ENCODE measurements at places on chromosomes 16 and 17.

DNA sequence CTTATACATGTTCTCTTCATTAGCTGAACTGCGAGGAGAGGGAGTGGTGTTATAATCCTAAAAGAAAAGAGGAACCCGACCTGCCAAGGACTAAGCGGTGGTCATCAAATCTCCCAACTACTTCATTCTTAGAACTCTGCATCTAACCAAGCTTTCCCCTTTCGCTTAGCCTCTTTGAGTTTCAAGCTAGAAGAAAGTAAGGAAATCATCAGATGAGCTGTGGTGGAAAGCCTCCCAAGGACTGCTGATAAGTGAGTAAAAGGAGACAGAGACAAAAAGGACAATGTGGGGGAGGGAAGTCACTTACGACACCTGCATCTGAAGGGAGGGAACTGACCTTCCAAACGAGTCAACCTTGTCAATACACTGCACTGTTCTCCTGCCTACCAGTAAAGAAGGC lies 121.3 kb downstream of the TRIM37 start:
- H3K27me3 ChIP-seq, result no peaks in the 10 kb centered on the region
- no peak overlapping the region for H3K4me3 ChIP-seq
- no peak overlapping the region for H3K27ac ChIP-seq

DNA sequence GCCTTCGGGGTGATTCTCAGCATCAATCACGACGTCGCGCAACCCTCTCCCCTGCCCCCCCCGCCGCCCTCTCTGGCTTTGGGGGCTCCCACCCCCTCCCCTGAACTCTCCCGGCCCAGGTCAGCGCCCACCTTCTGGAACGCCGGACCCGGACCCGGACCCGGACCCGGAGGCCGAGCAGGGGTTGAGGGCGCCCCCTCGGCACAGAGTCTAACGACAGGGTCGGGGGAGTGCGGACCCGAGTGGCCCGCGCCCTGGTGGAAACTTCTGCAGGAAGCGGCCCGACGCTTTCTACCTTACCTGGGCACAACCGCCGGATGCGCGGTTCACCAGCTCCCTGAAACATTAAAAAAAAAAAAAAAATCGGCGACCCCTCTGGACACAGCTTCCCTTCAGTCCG lies 16.2 kb downstream of the SALL1 start:
- DNase-seq, result no peak
- H3K4me3 ChIP-seq, result no peak overlapping the region
- peak overlapping the region; percentile 16 for H3K27ac ChIP-seq
- H3K27me3 ChIP-seq, result peaks cover 33% of the 10 kb centered on the region
- peaks cover 5% of the 10 kb centered on the region for H3K36me3 ChIP-seq

- H3K27ac ChIP-seq, result no peak overlapping the region
- H3K4me1 ChIP-seq, result peaks cover 58% of the 10 kb centered on the region
- DNase-seq, result no peak
- H3K27me3 ChIP-seq, result peaks cover 21% of the 10 kb centered on the region
These were observed 511.6 kb downstream of the MAF start for GRCh38 chr16:79088971-79089370.

DNA sequence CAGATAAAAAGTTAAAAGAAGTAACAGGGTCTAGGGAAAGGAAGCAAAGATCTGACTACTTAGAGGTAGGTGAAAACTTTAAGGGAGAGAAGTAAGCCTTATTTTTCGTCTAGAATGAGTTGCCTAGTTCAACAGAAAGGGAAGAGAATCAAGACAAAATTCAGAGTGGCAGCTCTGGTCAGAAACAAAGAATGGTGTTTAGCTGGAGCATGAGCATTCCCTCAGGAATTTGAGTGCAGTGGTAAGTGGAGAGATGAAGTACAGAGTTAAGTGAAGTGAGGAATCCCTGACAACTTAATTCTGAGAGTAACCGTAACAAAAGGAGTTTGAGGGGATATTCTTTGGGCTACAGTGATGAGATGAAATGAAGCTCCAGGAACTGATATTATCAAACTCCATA lies 11.5 kb downstream of the SMG6 start:
- no peak overlapping the region for H3K27ac ChIP-seq
- no peaks in the 10 kb centered on the region for H3K27me3 ChIP-seq
- H3K4me1 ChIP-seq, result peaks cover 20% of the 10 kb centered on the region
- no peak overlapping the region for H3K4me3 ChIP-seq

DNA sequence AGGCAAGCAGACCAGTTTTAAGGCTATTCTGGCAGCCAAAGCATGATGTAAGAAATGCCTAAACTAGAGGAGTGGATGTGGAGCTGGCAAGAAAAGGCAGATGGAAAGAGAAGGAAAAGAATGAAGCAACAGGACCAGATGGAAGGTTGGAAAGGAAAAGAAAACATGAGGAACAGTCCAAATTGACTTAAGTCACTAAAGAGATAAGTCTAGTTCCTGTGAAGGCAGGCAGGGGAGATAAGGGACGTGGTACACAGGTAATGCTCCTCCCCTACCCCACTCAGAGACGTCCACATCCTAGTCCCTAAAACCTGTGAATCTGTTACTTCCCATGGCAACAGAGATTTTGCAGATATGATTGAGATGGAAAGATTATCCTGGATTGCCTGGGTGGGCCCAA lies 43.5 kb downstream of the TEX2 start:
- H3K4me1 ChIP-seq, result peaks cover 10% of the 10 kb centered on the region
- no peaks in the 10 kb centered on the region for H3K27me3 ChIP-seq
- H3K4me3 ChIP-seq, result no peak overlapping the region
- no peak for DNase-seq
- H3K27ac ChIP-seq, result no peak overlapping the region
- no peaks in the 10 kb centered on the region for H3K36me3 ChIP-seq

DNA sequence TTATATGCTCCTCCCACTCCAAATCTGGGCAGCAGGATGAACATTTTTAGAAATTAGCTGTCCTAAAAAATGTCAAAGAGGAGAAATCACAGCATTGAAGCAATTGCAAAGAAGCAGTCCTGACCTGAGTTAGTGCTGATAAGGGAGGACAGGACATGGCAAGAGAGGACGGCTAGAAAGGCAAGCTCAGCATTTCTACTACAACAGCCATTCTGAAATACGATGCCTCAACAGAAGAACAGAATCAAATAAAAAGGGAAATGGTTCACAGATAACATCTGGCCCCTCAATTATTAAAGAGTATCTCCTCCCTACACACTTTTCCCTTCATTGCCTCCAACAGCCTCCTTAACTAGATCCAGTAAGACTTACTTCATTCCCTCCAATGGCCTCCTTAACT lies 18.3 kb downstream of the VPS53 start:
- no peak overlapping the region for H3K4me3 ChIP-seq
- no peak for DNase-seq
- H3K27ac ChIP-seq, result peak overlapping the region; percentile 10
- H3K4me1 ChIP-seq, result no peaks in the 10 kb centered on the region
- peaks cover 19% of the 10 kb centered on the region for H3K36me3 ChIP-seq

DNA sequence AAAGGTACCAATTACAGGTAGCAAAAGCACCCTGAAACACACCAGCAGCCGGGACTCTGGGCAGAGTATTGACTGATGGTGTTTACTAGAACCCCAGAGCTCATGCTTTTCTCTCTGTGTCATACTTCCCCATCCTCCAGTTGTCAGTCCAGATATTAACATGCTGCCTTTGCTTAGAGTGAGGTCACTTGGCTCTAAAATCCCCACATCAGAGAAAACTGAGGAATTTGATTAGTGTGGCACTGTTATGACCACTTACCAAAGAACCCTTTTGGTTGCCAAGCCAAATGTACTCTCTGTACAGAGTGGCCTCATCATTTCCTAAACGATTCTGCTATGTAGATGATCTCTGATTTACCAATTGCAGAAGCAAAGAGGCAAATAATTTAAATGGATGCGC lies 80.4 kb downstream of the ABCC12 start:
- no peak overlapping the region for H3K27ac ChIP-seq
- H3K4me1 ChIP-seq, result no peaks in the 10 kb centered on the region
- no peaks in the 10 kb centered on the region for H3K36me3 ChIP-seq
- peaks cover 4% of the 10 kb centered on the region for H3K27me3 ChIP-seq
- DNase-seq, result no peak

DNA sequence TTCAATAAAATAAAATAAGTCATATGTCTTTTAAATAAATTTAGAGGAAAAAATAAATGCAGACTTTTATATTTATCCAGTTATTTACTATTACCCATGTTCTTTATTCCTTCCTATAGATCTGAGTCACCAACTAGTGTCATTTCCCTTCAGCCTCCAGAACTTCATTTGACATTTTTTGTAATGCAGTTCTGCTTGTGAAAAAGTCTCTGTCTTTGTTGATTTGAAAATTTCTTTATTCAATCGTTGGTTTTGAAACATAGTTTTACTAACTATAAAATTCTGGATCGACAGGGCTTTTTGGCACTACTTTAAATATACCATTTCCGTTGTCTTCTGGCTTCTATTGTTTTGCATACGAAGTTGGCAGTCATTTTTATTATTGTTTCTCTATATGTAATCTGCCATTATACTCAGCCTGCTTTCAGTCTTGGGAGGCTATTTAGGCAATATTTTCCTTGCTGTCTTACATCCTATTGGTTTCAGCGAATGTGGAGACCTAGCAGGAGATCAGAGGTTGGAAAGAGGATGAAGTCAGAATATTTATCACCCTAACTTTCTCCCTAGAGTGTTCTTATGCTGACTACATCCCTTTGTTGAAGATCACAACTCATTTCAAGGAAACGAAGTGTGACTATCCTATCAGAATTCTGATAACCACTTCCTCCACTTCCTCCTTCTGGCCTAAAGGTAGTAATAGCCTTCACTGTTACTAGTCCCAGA lies 42.0 kb upstream of the SLC6A2 start:
- H3K27me3 ChIP-seq, result no peaks in the 10 kb centered on the region
- no peaks in the 10 kb centered on the region for H3K4me1 ChIP-seq
- H3K27ac ChIP-seq, result no peak overlapping the region
- H3K36me3 ChIP-seq, result no peaks in the 10 kb centered on the region
- DNase-seq, result no peak

GRCh38 chr16:962901-963814 lies 7.6 kb downstream of the LMF1 start:
- H3K27me3 ChIP-seq, result no peaks in the 10 kb centered on the region
- peak overlapping the region; percentile 98 for H3K27ac ChIP-seq
- peaks cover 36% of the 10 kb centered on the region for H3K4me1 ChIP-seq
- H3K36me3 ChIP-seq, result peaks cover 19% of the 10 kb centered on the region
- DNase-seq, result no peak
- H3K4me3 ChIP-seq, result peak overlapping the region; percentile 65

GRCh38 chr16:67158637-67159600 lies 790 bp downstream of the TRADD start:
- H3K4me1 ChIP-seq, result peaks cover 59% of the 10 kb centered on the region
- peaks cover 35% of the 10 kb centered on the region for H3K27me3 ChIP-seq
- H3K4me3 ChIP-seq, result peak overlapping the region; percentile 94
- peak overlapping the region; percentile 100 for H3K27ac ChIP-seq

GRCh38 chr16:16073891-16074881 lies 124.8 kb downstream of the ABCC1 start:
- DNase-seq, result no peak
- H3K36me3 ChIP-seq, result peaks cover 42% of the 10 kb centered on the region
- H3K27ac ChIP-seq, result peak overlapping the region; percentile 59
- peaks cover 10% of the 10 kb centered on the region for H3K4me1 ChIP-seq
- H3K4me3 ChIP-seq, result no peak overlapping the region

DNA sequence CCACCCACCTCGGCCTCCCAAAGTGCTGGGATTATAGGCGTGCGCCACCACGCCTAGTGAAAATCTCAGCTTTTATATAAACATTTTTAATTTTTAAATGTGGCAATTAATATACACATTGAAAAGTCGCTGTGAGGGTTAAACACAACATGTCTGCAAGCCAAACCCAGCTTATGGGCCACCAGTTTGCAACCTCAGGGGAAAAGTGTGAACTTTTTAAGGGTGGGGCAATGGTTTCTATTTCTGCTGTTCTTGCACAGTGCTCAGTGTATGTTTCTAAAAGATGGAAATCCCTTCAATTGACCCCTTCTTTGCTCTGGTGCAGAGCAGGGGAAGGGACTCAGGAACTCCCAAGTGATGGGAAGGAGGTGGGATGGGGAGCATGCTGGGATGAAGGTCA lies 18.3 kb upstream of the SUPT4H1 start:
- no peak for DNase-seq
- no peaks in the 10 kb centered on the region for H3K36me3 ChIP-seq
- peaks cover 15% of the 10 kb centered on the region for H3K4me1 ChIP-seq
- H3K4me3 ChIP-seq, result no peak overlapping the region

- no peak for DNase-seq
- H3K4me1 ChIP-seq, result no peaks in the 10 kb centered on the region
- H3K27me3 ChIP-seq, result no peaks in the 10 kb centered on the region
- H3K36me3 ChIP-seq, result no peaks in the 10 kb centered on the region
- H3K4me3 ChIP-seq, result no peak overlapping the region
These were observed 171.9 kb downstream of the IRX5 start for GRCh38 chr16:55102531-55102930.

DNA sequence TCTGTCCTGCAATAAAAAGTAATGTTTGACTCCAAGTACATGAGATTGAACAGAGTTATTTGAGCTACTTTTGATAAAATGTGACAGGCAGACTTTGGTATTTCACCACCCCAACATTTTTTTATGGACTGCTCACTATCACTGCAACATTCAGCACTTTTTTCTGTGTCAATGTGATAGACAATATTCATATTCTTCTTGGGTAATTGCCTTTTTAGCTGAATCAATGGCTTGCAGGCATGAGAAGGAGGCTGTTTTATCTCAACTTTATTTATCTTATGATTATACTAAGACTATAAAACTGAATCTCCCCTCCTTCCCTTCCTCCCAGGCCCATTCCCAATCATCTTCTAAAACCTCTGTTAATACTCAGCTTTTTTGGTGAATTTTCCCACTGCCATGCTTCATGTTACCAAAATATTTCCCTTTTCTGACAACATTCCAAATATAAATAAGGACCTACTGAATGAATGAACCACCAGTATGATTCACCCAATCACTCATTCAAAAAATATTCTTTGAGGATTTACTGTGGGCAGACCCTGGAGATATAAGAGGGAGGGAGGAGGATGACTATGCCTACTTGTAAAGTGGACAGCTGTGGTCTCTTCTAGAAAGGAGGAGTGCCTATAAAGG lies 67.6 kb downstream of the CDH13 start:
- H3K27ac ChIP-seq, result no peak overlapping the region
- H3K4me1 ChIP-seq, result no peaks in the 10 kb centered on the region
- H3K36me3 ChIP-seq, result no peaks in the 10 kb centered on the region
- H3K4me3 ChIP-seq, result no peak overlapping the region

- no peak for DNase-seq
- H3K4me3 ChIP-seq, result no peak overlapping the region
- no peak overlapping the region for H3K27ac ChIP-seq
- no peaks in the 10 kb centered on the region for H3K36me3 ChIP-seq
- peaks cover 16% of the 10 kb centered on the region for H3K27me3 ChIP-seq
These were observed 11.3 kb downstream of the CX3CL1 start for GRCh38 chr16:57383276-57384247.

DNA sequence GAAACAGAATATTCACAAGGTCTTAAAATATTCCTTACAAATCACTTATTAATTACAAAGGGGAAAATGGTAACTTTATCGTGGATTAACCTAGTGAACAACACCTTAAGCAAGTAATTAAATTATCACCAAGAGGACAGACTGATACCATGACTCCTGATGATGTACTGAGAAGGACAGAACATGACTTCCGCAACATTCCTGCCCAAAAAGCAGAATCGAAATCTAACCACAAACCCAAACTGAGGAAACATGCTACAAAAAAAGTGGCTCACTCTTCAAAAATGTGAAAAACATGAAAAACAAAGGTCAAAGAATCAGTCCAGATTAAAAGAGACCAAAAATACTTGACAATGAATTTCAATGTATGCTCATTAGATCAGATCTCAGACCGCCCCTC lies 151.5 kb downstream of the AATF start:
- no peak overlapping the region for H3K27ac ChIP-seq
- peaks cover 23% of the 10 kb centered on the region for H3K36me3 ChIP-seq
- H3K27me3 ChIP-seq, result no peaks in the 10 kb centered on the region
- H3K4me1 ChIP-seq, result no peaks in the 10 kb centered on the region

Measured in activated naive CD4-positive, alpha-beta T cell treated with anti-CD3 and anti-CD28 coated beads, Interleukin-2, amount 10 ng/mL, durations not matched to agents 7 days and 5 days (primary cell).